Breast epithelium (tissue), 4 donors: ENCODE measurements at places on chromosomes 11 and 22.

DNA sequence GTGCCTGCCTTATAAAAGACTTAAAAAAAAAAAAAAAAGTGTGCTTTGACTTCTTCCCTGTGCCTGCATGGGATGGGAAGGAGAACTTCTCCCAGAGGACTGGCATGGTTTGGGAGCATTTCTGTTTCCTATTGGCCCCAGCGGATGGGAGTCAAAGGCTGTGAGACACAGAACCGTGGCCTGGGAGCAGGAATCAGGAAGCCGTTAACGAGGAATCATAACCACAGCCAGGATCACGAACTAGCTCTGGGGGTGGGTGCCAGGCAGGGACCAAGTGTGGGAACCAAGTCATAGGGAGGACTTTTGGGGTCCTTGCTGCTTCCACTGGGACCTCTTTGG is 526 bp downstream of the C1QTNF6 start:
- no peaks in the 10 kb centered on the region for H3K36me3 ChIP-seq
- H3K4me1 ChIP-seq: peaks cover 15% of the 10 kb centered on the region
- H3K4me3 ChIP-seq: peak overlapping the region; percentile 65
- no peaks in the 10 kb centered on the region for H3K27me3 ChIP-seq

- no peak overlapping the region for H3K4me3 ChIP-seq
- H3K27me3 ChIP-seq: no peaks in the 10 kb centered on the region
- no peaks in the 10 kb centered on the region for H3K4me1 ChIP-seq
- DNase-seq: no peak
- peaks cover 11% of the 10 kb centered on the region for H3K36me3 ChIP-seq
Observed at GRCh38 chr22:50572965-50573364, 5.3 kb downstream of the CPT1B start.

DNA sequence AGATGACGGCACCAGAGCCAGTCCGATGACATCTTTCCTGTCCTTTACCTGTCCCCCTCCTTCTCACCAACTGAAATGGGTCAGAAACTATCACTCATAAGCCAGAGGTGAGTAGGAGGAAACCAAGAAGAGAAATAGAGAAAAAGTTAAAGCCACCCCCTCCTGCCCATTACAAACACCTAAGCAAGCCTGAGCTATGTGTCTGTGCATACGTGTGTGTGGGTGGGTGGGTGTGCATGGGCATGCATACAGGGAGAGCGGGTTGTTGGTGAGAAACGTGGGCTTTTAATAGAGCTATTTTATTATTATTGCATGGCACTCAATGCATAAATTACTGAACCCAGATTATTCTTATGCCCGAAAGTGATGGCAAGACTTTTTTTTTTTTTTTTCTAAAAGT is 2.6 kb downstream of the PATE4 start:
- no peaks in the 10 kb centered on the region for H3K36me3 ChIP-seq
- DNase-seq: no peak
- H3K27ac ChIP-seq: no peak overlapping the region
- no peaks in the 10 kb centered on the region for H3K4me1 ChIP-seq

GRCh38 chr11:84264066-84264465 is 977.9 kb upstream of the CCDC90B start:
- H3K4me3 ChIP-seq: no peak overlapping the region
- no peaks in the 10 kb centered on the region for H3K36me3 ChIP-seq
- no peaks in the 10 kb centered on the region for H3K4me1 ChIP-seq

DNA sequence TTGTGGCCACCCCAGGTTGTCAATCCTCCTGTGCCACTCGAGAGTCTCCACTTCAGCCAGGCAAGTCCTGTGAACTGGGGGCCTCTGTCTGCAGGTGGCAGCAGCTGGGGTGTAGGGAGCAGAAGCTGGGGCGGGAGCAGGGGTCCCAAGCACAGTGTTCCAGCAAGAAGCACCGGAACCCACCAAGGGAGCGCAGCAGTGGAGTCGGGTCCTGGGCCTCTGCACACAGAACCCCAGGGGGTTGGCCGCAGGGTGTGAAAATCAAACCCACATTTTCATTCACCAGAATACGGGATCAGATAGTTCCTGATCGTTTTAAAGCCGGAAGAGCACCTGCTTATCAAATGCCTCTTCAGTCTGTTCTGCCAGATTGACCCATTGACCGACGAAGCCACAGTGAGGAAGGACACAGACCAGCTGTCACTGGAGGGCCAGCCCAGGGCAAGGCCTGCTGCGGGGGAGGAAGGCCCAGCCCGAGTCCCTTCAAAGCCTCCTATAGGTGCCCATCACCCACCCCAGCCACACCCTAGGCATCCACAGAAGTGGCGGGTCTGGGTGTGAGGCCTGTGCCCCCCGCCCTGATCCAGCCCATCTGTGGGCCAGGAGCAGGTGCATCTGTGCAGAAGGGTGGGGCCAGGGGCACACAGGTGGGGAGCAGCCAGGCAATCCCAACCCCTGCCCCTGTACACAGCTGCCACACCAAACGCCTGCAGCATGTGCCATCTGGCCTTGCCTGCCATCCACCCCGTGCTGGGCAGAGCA is 34.1 kb downstream of the RSPH14 start:
- no peaks in the 10 kb centered on the region for H3K27me3 ChIP-seq
- no peak for DNase-seq
- H3K4me1 ChIP-seq: no peaks in the 10 kb centered on the region
- H3K36me3 ChIP-seq: no peaks in the 10 kb centered on the region

DNA sequence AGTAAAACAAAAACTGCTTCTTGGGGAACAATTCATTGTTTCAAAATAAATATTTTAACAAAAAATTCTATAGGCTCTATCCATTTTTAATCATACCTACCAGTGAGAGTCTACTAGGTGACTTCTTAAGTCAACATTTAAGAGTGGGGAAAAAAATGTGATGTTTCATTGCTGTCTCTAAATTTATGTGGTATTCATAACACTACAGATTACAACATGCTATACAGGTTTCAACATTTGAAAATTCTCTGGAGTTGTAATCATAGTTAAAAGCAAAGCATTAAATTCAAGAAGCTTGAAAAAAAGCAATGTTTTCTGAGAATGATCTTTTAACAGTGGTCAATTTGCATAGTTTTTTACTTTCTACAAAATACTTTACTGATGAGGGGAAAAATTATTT is 18.3 kb downstream of the SBF2 start:
- H3K4me1 ChIP-seq: no peaks in the 10 kb centered on the region
- no peak for DNase-seq
- no peak overlapping the region for H3K4me3 ChIP-seq
- H3K36me3 ChIP-seq: no peaks in the 10 kb centered on the region
- H3K27me3 ChIP-seq: no peaks in the 10 kb centered on the region

DNA sequence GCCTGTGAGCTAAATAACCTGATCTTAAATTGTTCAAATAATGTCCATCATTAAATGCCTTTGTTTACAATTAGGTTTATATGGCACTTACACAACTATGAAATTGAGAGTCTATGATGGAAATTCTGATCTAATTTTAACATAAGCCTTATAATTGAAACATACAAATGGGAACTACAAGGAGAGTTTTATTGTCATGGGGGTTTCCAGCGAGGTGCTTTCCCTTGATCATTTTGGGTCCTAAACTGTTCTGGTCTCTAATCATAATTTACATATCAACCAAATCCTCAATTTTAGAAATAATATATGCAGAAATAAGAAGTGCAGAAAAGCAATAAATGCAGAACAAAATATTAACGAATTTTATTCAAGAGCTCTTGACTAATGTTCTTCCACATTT is 44.9 kb downstream of the RRAS2 start:
- H3K27ac ChIP-seq: no peak overlapping the region
- H3K36me3 ChIP-seq: no peaks in the 10 kb centered on the region
- H3K4me1 ChIP-seq: no peaks in the 10 kb centered on the region
- H3K27me3 ChIP-seq: no peaks in the 10 kb centered on the region
- H3K4me3 ChIP-seq: no peak overlapping the region

- no peaks in the 10 kb centered on the region for H3K36me3 ChIP-seq
- no peaks in the 10 kb centered on the region for H3K27me3 ChIP-seq
- H3K4me1 ChIP-seq: no peaks in the 10 kb centered on the region
- H3K27ac ChIP-seq: no peak overlapping the region
- H3K4me3 ChIP-seq: no peak overlapping the region
Observed at GRCh38 chr11:17350455-17351171, 987 bp upstream of the NCR3LG1 start.
